ENCODE measurements at places on chromosomes 12 and 14.

DNA sequence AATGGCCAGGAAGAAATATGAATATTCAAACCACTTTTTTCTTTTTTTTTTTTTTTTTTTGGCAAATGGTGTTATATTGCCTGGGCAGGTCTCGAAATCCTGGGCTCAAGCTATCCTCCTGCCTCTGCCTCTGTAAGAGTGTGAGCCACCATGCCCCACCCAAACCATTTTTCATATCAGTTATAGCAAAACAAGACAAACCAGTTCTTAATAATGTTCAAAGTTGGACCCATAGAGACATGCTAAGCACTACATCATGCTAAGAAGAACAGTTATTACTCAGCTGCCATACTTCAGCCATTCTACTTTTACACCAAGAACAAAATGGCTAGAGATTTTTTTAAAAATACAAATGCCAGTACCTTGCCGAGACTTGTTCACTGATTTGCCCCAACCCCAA lies 25.5 kb downstream of the EIF2S1 start:
- DNase-seq = no peak

DNA sequence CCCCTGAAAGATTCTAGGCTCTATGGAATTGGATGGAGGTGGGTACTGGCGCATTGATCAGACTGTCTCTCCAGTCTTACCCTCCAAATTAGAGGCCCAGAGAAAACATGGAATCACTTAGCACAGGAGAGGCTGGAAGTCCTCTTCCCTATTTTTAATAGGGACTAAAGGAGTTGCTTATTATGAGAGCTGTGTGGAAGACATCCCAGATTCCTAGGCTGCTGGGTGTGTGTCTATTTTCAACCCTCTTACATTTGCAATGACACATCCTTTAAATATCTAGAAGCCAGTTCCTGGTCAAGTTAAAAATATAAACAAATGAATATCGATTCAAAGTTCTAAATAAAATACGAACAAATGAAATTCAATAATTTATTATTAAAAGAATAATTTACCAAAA lies 58.3 kb upstream of the ARID2 start:
- no peak for DNase-seq

DNA sequence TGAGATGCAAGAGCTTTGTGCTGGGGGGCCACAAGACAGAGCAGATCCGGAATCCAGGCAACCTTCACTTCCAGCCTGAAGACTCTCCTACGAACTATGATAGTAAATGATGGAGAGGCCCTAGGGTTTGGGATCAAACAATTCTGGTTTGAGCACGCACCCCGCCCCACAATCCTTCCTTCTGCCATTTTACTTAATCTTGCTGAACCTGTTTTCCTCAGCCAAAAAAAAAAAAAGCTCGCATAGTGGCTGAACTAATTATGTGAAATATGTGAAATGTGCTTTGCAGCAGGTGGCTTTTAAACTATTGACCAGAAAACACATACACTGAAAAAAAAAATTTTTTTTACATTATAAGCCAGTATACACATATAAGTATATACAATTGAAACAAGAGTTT lies 667 bp upstream of the ITFG2 start:
- no peak for DNase-seq

DNA sequence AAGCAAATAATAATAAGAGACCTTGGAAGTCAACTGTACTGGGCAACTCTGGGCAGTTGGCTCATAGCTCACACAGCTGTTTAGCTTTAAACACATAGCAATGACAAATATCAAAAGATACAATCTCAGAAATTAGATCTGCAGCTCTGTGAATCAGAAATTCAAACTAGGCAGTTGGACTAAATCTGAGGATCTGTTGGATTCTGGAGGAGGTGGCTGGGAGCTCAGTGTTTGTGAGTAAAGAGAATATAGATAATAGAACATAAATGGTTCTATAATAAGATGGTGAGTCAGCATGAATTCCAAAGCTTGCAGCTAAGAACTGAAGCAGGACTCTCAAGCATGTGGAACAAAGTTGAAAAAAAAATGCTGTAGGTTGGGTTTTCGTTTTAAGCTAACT lies 1949.4 kb upstream of the SEL1L start:
- DNase-seq = no peak

DNA sequence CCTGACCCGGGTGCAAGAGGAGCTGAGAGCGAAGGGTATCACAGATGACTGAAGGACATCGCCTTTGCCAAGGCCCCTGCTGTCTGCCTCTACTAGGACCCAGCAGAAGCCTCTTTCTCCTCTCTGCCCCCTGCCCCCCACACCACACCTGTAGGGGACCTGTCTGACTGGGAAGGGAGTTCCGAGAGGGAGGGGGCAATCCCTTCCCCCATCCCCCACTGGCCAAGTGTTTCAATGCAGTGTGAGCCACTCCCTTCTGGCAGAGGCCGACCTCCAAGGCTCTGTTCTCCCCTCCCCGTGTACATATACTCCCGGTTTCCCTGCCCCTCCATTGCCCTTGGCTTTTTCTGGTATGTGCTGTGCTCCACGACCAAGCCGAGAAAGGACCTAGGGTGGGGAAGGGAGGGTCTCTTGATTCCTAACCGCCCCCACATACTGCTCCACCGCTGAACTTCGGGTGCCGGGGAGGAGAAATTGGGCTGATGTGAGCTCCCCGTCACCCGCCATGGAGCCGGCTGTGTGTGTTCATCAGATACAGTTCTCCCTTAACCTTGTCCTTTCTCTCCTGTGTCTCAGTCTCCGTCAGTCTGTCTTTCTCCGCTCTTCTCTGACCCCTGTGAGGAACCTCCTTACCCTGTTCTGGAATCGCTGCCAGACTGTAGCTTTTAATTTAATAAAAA lies 2.0 kb upstream of the ARHGEF25 start:
- DNase-seq = no peak

DNA sequence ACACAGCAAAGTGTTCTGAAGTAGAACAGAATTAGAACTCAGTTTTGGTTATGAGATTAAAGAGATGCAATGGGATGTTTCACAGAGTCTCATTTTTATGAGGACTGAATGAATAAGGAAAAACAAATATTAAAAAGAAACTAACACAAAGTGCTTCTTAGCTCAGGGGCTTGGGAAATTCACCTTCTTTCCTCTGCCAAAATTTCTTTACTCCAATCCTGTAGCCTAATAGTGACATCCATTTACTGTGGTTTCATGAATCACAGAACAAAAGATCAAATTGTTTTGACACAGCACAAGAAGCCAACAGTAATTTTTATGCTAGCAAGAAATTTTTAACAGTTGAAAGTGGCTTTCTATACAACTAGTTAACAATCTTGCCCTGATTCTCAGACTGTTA lies 37.7 kb downstream of the AREL1 start:
- no peak for DNase-seq

DNA sequence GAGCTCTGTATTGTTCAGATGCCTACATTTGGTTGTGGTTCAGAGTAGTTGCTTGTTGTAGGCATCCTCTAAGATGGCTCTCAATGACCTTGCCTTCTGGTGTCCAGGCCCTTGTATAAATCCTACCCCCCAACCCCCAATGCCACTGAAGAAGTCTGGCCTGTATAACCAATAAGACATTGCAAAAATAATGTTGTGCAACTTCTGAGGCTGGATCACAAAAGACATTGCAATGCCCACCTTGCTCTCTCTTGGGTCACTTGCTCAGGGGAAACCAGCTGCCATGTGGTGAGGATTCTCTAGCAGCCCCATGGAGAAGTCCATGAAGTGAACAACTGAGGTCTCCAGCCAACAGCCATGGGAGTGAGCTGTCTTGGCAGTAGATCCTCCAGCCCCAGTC lies 234.0 kb upstream of the TBX3 start:
- DNase-seq = no peak

DNA sequence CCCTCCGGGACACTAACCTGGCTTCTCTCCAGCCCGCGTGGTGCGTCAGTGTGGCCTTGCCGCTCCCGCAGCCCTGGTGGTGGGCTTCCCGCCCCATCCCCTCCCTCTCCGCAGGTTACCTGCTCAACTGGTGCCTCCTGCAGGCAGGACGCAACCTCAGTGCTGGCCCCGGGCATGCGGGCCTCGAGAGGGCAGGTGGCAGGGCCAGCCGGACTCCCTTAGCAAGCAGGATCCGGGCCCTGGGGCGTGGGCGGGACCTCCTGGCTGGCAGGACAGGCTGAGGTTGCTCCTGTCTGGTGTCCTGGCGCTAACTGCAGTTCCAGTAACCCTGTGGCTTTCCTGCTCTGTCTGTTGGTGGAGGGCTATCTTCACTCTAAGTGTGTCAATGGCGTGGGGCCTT lies 8.6 kb upstream of the ADSS1 start:
- no peak for DNase-seq

DNA sequence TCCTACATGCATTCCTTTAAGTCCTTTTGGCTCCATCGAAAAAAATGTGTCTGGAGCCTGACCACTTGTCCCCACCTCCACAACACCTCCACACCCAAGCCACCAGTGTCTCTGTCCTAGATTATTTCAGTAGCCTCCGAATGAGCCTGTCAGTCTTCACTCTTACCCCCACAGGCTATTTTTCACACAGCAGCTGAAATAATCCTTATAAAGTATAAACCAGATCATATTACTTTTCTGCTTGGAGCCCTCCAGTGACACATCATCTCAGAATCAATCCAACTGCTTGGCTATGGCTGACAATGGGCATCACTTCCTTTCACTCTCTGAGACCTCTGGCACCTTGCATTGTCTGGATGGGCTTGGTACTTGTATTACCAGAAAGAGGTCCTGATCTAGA lies 44.9 kb downstream of the BBS10 start:
- no peak for DNase-seq

DNA sequence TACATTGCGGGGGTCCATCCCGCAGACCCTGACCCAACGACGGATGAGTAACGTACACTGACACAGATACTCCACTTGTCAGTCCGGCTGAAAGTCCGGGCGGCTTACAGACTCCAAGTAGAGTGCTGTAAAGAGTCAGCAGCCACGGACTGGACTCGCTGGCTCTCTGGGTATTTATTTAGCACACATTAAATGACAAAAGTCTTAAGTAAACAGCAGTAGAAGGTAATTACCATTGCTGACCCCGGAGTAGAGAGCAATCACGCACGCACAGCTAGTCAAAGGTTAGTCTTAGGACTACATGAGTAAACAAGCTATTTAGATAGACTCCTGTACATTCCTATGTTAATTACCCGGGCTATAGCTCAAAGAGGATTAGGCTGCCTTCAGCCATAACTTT lies 780.9 kb downstream of the RPS29 start:
- DNase-seq = no peak

- no peak for DNase-seq
Measured at GRCh38 chr12:82740129-82741000, 53.7 kb downstream of the TMTC2 start.

DNA sequence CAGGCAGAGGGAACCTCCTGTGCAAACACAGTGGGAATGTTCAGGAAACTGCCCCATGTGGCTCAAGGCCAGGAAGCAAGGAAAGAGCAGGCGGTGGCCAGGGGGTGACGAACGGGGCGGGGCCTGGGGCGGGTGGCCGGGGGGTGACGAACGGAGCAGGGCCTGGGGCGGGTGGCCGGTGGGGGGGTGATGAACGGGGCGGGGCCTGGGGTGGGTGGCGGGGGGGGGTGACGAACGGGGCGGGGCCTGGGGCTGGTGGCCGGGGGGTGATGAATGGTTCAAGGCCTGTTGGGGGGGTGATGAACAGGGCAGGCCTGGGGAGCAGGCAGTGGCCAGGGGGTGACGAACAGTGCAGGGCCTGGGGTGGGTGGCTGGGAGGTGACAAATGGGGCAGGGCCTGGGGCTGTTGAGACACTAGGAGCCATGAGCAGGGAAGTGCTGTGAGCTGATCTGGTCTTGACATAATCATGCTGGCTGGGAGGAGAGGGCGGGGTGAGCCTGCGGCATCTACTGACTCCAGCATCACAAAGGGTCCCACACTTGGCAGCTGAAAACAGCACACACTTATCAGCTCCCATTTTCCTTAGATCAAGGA lies 62.7 kb upstream of the FBRSL1 start:
- DNase-seq = no peak

DNA sequence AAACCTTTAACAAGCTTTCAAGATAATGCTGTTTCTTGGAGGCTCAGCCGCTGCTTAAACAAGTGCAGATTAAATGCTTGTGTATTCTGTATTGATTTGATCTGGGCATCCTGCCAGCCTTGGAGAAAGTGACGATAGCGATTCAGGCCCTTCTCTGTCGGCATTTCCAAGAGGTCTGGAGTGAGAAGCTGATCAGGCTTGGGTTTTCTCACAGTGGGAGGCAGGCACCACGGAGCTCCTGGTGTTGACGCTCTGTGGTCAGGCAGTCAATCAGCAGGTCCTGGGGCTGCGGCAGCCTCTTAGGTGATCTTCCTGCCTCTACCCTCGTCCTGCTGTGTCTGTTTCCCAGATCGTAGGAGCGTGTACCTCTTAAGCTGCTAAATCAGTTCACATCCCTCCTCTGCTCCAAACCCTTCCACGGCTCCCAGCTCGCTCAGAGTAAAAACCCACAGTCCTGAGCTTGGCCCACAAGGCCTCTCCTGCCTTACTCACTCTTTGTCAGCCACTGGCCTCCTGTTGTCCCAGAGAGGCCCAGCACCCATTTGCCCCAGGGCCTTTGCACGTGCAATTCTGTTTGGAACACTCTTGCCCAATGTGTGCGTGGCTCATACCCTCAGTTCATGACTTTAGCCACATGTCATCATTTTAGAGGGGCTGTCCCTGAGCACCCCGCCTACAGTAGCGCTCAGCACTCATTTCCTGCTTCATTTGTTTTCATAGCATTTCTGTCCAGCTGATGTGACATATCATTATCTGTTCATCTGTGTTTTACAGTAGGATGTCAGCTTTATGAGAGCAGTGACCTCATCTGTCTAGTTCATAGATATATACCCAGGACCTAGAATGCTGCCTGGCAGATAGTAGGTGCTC lies 155.4 kb downstream of the AACS start:
- DNase-seq = no peak

- DNase-seq = no peak
Measured at GRCh38 chr12:90253674-90254181, 545.1 kb upstream of the ATP2B1 start.

DNA sequence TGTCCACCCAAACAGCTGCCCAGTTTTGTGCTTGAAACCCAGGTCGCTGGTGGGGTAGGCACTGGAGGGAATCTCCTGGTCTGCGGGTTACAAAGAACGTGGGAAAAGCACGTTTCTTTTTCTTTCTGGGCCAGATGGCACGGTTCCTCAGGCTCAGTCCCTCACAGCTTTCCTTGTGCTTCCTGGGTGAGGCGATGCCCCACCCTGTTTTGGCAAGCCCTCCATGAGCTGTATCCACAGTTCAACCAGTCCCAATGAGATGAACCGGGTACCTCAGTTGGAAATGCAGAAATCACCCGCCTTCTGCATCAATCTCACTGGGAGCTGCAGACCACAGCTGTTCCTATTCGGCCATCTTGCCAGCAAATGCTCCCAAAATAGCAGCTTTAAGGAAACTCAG lies 51.4 kb upstream of the TMTC2 start:
- no peak for DNase-seq

Data from osteocyte (in vitro differentiated cells).